ENCODE measurements at places on chromosomes 11 and 22.

DNA sequence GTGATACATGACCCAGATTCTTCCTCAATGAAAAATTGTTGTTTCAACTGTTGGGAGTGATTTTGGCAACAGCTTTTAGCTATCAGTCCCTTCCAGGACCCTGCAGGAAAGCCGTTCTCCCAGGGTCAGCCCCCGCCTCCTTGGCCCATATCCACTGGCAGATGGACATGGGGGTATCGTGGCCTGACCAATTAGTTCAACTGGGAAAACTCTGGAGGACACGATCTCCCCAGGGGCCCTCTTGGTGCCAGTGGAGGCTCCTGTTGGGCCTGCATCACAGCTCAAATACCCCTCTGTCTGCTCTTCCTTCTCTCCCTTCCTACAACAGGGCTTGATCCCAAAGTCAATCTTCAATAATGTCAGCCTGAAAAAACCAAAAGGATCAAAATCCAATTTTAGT lies 272.5 kb upstream of the B3GAT1 start:
- DNase-seq, result no peak

GRCh38 chr11:31690041-31690440 lies 121.1 kb downstream of the PAX6 start:
- no peak for DNase-seq

- no peak for DNase-seq
These were observed 677.7 kb downstream of the BRD1 start for GRCh38 chr22:49149721-49150608.

DNA sequence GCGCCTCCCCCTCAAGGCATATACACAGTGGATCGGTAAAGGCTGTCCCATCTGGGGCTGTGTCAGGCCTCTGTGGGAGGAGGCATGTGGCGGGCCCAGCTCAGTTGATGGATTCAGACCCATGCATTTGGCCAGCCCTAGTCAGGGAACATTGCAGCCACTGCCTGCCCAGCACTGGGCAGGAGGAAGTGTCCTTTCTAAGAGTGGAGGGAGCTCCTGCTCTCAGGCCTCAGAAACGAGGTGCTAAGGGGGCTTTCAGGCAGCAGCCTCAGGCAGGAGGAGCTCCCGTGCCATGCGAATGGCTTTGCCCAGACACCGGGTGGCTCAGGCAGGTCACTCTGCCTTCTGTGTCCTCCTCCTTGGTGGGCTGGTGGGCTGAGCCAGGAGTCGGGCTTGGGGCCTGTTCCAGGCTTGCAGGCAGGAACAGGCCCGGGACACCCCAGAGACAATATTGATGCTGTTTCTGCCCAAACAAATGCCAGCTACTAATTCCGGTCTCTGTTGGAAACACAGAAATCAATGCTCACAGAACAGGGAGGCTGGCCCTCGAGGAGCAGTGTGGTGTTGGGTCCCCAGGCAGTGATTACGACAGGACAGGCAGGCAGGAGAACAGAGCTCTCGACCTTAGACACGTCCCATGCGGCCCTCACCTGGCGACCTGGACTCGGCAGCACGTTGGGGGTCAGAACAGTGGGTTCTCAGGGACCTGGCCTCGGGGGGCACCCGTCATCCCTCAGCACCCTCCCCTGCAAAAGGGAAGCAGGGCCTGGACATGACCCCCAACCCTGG lies 42.3 kb upstream of the CCDC188 start:
- no peak for DNase-seq

DNA sequence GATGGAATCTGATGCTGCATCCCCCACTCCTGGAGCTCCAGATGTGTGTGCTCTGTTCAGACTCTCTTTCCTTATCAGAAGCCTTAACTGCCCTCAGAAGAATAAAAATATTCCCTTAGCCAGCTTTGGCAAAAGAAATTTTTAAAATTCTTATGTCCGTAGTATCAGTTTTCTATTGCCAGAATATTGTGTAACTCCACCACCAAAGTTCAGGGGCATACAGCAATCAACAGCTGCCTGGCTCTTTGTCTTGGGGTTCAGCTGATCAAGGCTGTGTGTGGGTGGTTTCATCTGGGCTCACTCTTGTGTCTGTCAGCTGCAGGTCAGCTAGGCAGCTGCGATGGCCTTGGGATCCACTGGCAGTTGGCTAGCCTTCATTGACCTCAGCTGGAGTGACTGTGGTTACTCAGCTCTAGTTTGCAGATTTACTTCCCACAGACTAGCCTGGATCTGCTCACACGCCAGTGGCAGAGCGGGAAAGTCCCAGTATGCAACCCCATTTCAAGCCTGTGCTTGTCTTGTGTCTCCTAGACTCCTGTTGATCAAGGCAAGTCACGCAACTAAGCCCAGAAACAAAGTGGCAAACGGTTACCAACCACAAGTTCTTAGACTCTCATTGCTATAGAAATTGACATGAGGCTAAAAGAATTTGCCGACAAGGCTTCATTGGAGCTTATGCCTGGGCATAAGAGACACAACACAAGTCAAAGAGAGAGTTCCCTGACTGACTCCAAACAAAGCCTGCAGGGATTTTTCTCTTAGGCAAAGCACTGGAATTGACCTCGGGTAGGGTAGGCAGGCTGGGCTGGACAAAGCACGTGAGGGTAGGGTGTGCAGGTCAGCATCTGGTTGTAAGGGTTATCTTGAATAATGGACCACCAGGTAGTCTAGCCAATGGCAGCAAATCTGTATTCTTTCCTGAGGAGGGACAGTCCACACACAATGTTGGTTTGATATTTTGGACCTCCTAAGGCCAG lies 7.5 kb downstream of the TMEM138 start:
- DNase-seq, result no peak

DNA sequence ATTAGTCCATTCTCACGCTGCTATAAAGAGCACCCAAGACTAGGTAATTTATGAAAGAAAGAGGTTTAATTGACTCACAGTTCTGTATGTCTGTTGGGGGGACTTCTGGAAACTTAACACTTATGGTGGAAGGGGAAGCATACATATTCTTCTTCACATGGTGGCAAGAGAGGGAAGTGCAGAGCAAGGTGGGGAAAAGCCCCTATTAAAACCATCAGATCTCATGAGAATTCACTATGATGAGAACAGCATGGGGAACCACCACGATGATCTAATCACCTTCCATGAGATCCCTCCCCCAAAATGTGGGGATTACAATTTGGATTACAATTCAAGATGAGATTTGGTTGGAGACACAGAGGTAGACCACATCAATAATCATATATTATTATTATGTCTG lies 25.7 kb downstream of the CEP57 start:
- DNase-seq, result no peak

DNA sequence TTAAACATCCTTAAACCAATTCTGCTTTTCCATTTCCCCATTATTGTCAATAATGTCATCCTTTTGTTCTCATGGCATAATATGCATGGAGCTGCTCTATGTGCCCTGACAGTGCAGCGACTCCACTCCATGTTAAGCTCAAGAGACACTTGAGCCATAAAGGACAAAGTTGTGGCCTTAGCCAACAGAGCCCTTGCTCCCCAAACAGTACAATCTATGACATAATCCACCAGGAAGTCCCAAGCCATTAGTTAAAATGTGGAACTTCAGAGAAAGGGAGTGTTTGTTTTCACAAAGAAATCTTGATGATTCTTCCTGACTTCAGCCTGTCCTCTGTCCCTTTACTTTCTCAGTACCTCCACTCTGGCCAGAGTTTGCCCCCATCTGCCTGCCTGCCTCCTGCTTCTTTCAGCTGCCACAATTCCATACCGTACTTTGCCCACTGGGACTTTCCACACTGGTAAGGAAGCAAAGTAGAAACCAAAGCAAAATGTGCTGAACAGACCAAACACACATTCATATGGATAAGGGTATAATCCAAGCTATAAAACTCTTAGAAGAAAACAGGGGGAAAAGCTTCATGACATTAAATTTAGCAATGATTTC lies 46.3 kb upstream of the ZC3H12C start:
- no peak for DNase-seq

- DNase-seq, result no peak
These were observed 582.9 kb downstream of the BRD1 start for GRCh38 chr22:49244466-49245420.

DNA sequence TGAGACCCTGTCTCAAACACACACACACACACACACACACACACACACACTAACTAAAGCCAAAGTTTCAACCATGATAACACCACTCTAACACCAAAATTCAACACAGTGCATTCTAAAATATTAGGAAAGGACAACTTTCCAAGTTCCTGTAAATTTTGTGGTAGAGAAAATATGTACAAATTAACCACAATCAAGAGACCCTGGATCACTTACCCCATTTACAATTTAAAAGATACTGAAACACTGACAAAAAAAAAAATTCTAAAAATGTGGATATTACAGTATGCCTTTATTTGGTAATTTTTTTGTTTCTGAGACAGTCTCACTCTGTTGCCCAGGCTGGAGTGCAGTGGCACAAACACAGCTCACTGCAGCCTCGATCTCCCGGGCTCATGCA lies 9.7 kb downstream of the MRTFA start:
- no peak for DNase-seq

- no peak for DNase-seq
These were observed 174.1 kb downstream of the INSC start for GRCh38 chr11:15288863-15289262.

DNA sequence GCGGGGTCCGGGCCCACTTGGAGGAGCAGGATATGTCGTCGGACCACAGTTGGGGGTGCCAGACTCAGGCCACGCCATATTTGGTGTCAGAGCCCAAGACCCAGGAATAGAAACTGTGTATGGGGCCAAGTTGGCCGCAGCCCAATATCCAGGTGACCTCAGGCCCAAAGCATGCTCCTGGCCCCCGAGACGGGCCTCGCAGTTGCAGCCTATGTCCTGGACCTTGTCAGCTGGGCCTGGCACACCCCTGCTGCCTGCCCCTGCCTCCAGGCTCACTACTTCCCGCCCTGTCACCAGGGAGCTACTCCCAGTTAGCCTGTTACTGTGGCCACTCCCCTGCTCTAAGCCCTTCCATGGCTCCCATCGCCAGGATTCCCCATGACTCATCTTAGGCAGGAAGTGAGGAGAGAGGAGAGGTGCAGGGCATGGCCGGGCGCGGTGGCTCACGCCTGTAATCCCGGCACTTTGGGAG lies 23.1 kb downstream of the A4GALT start:
- peak; percentile 82 for DNase-seq

- DNase-seq, result peak; percentile 43
These were observed 35.5 kb downstream of the RPL27A start for GRCh38 chr11:8717876-8718753.

GRCh38 chr11:37710031-37710430 lies 1112.0 kb upstream of the RAG2 start:
- no peak for DNase-seq

- no peak for DNase-seq
These were observed 265.8 kb downstream of the GRM5 start for GRCh38 chr11:88799771-88800500.

GRCh38 chr22:21001601-21002325 lies at the start of gene THAP7:
TSS of gene THAP7 (minus strand) at chr22:21002118. CDS start at chr22:21001911, 207 bp downstream.
- peak; percentile 96 for DNase-seq

DNA sequence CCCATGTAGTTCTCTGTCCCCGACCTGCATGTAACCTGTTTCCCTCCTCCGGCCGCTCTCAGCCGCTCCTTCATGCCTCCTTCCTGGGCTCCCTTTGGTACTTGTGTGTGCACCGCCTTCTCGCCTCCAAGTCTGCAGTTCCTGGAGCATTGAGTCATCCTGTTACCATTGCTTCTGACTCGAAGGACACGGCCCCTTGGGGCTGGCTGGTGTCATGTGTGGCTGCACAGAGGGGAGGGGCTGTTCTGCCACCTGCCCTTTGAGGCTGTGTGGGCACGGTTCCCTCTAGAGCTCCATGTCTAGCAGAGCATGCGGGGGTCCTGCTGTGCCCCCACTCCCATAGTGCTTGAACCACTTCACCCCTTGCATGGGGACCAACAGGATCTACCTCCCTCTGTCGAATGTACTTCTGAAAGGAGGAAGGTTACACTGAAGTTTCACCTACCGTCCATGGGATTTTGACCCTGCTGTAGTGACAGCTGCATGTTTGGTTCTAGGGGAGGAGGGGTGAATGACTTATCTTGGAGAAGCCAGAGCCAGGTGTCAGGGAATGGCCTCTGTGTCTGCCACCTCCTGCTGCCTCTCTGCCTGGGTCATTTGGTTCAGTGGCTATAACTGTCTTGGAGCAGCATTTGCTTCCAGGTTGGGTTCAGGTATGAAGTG lies 39.6 kb downstream of the BCR start:
- peak; percentile 64 for DNase-seq

- DNase-seq, result peak; percentile 62
These were observed 7.0 kb downstream of the UNC93B1 start for GRCh38 chr11:67996622-67997474.

DNA sequence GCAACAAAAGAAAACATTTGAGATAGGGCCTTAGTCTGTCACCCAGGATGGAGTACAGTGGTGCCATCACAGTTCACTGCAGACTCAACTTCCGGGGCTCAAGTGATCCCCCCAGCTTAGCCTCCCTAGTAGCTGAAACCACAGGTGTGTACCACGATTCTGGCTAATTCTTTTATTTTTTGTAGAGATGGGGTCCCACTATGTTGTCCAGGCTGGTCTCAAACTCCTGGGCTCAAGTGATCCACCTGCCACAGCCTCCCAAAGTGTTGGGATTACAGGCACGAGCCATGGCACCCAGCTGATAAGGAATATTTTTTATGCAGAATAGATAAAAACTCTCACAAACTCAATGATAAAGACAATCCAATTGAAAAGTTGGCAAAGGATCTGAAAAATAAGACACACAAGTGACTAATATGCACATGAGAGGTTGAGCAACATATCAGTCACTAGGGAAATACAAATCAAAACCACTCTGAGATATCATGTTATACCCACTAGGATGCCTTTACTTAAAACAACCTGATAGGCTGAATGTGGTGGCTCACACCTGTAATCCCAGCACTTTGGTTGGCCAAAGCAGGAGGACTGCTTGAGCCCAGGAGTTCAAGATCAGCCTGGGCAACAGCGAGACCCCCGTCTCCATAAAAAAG lies 33.9 kb upstream of the CLTCL1 start:
- no peak for DNase-seq

DNA sequence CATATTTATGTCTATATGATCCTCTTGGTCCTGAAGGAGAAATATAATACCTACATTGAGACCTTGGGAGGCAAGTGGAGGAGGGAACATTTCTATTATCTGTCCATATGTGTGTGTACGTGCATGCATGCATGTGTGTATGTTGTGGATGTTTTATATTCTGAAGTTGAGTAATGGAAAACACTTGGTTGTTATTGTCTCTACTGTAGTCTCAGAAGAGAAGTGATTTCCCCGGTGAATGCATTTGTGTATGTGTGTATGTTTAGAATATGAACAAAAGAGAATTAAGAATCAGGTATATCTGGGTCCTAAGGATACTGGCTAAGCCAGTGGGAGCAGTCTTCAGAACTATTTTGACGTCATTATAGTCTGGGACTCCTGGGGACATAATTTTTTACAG lies at the start of gene OR52N1:
OR52N1 (minus strand) TSS at position 101 of the 400 bp plus-strand sequence. CDS start 2,449 bp downstream, outside the sequence.
- no peak for DNase-seq

DNA sequence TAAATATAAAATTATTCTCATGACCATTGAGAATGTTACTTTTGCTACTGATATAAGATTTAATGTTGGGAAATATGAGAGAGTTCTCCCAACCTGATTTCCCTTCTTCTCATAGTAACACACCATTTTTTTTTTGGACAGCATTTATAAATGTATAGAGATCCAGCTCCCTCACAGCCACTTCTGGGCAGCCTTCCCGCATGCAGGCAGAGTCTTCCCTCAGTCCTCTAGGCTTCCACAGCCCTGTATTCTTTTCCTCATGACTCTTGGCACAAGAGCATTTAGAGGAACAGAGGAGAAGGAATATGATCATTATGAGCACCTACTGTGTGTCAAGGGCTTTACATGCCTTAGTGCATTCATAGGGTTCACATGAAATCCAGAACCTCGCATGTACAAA lies 9.0 kb downstream of the DTX4 start:
- DNase-seq, result no peak

- no peak for DNase-seq
These were observed 65.4 kb downstream of the ZC3H12C start for GRCh38 chr11:110158317-110159200.

- DNase-seq, result no peak
These were observed 193.5 kb downstream of the BRD1 start for GRCh38 chr22:49634006-49634772.

Measured in Calu3 (cell line).